ENCODE measurements at places on chromosomes 7 and 10.
A peak's percentile ranks its signal among the peaks of the same experiment; 100 is the strongest.

- DNase-seq = peak; percentile 49
Measured at GRCh38 chr7:74544706-74545469, 91.2 kb downstream of the GTF2IRD1 start.

GRCh38 chr10:123651421-123652047 is 14.6 kb upstream of the GPR26 start:
- DNase-seq = no peak

DNA sequence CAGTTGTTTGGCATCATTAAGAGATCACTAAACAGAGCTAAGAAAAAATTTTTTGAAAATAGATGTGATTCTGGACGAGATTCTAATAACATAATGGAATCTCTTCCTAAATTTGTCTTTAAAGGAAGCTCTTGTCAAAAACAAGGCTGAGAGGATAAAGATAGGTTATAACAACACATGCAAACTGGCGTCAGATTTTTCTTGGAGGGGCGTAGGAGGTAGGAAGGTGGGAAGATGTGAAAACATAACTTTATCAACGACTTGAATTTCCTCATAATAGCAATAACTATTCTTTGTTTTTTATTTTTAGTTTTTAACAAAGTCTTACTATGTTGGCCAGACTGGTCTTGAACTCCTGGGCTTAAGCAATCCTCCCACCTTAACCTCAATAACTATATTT is 31.8 kb upstream of the JCAD start:
- no peak for DNase-seq

GRCh38 chr10:104509981-104510380 is 131.1 kb upstream of the SORCS3 start:
- DNase-seq = no peak

DNA sequence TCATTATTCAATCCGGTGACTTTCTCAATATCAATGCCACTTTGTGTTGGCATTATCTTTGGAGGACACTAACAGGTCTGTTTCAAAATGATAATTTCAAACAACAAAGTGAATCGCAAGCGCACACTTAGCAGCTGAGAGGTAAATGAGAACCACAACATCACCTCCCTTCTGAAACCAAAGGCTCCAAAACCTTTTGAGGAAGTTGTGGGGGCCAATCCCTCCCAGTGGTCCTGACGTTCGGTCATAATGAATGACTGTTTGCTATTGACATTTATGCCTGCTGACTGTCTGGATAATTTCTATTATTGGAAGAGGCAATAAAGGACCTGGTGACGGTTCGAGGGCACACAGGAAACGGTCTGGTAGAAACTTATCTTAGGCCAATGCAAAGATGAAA is 1.8 kb downstream of the ADARB2 start:
- DNase-seq = no peak

DNA sequence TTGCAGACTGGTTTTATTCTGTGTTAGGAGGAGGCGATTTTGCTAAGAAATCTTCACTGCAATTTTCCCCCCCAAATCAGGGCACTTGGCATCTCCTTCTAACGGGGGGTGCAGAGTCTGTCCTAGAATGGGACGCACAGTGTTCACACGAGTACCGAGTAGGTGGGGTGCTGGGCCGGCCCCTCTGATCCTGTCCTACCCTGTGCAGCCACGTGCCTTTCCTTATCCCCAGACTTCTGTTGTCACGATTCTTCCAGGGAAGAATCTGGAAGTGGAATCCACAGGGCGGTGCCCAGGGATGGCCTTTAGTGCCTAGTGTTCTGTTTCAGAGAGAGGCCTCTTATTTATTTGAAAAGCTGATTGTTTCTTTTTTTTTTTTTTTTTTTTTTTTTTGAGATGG is 16.4 kb downstream of the CUX1 start:
- no peak for DNase-seq

DNA sequence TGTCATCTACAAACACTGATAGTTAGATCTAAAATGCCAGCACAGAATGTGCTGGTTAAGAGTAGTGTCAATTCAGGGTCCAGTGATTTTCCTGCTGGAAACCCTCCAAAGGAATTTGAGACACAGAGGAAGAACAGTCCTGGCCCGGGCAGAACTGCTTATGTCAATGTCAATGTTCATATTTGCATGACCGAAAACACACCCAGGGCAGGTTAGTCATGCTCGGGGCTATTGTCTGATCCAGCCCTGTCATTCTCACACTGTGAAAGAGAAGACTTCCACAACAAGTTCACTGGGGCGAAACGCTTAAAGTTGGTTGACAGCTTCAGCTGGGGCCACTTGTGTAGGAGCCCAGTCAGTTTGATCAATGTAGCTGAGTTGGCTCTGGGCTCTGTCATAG is 139.3 kb downstream of the C1GALT1 start:
- no peak for DNase-seq

DNA sequence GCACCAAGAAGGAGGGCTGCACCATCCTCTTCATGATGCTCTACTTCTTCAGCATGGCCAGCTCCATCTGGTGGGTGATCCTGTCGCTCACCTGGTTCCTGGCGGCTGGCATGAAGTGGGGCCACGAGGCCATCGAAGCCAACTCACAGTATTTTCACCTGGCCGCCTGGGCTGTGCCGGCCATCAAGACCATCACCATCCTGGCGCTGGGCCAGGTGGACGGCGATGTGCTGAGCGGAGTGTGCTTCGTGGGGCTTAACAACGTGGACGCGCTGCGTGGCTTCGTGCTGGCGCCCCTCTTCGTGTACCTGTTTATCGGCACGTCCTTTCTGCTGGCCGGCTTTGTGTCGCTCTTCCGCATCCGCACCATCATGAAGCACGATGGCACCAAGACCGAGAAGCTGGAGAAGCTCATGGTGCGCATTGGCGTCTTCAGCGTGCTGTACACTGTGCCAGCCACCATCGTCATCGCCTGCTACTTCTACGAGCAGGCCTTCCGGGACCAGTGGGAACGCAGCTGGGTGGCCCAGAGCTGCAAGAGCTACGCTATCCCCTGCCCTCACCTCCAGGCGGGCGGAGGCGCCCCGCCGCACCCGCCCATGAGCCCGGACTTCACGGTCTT is 1.9 kb downstream of the FZD1 start:
- no peak for DNase-seq

DNA sequence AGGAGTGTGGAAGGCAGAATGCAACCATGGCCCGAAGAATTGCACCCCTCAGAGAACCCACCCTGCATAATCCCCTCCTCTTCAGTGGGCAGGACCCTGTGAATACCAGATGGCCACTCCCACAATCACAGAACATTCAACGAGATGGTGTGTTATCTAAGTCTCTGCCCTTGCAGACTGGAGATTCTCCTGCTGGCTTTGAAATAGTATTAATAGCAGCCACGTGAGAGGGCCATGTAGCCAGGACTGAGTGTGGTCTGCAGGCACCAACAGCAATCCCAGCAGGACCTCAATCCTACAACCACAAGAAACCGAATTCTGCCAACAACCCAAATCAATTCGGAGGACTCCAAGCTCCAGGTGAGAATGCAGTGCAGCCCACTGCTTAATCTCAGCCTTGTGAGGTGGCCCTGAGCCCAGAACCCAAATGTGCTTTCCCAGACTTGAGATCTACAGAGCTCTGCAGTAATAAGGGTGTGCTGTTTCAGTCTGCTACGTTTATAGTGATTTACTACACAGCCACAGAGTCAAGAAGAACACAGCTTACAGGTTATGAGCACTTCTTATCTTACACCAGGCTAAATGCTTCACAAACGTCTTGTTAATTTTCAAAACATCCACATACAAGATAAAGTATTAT is 72.1 kb downstream of the VOPP1 start:
- no peak for DNase-seq

DNA sequence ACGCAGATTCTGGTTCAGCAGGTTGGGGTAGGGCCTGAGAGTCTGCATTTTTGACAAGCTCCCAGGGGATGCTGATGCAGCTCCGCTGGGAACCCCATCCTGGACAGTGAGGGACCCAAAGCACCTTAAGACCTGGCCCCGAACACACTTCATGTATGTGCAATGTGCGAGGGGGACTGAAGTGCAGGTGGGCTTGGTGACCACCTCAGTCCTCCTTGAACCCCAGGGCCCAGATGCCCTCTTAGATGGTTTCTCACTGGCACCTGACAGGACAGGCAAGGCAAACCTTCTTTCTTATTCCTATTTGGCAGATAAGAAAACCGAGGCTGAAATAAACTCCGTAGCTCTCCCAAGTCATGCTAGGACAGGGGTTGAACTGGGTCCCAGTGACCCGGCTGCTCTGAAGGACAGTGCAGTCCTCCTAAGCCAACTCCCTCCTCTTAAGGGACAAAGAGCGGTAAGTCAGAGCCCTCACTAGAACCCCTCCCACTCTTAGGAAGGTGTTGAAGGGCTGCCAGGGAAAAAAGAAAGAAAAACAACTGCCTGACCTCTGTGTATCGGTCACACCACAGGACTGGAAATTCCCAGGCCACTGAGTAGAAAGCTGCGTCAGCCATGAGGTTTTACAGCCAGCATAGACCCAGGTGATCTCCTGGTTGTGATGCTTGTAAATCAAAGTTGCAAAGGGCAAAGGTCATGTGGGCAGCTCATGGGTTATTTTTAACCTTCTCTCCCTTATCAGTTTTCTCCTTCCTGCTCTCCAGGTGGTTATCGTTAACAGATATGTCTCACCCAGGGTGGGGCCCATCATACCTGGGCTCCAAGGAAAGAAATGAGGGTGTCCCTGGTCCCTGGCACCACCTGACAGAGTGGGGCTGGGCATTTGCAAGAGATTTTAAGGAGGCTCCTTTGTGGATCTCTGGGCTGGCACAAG is 90.9 kb upstream of the SMNDC1 start:
- DNase-seq = peak; percentile 98

DNA sequence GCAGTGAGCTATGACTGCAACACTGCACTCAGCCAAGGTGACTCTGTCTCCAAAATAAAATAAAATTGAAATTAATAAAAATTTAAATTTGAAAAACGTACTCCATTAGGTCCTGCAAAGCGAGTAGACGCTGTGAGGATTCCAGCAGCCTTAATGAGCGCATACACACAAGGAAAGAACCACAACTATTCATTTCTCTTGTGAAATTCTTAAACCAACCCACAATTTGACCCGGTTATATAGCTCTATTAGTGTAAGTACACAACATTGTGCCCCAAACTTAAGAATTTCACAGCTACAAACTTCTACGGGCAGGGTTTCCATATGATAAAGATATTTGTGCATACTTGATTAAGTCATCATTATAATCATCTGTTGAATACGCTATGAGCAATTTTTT is 84.4 kb downstream of the PARD3 start:
- DNase-seq = no peak

- DNase-seq = no peak
Measured at GRCh38 chr10:13388478-13389230, 40.6 kb upstream of the SEPHS1 start.

GRCh38 chr7:118699222-118699621 is 474.7 kb downstream of the ANKRD7 start:
- DNase-seq = no peak

DNA sequence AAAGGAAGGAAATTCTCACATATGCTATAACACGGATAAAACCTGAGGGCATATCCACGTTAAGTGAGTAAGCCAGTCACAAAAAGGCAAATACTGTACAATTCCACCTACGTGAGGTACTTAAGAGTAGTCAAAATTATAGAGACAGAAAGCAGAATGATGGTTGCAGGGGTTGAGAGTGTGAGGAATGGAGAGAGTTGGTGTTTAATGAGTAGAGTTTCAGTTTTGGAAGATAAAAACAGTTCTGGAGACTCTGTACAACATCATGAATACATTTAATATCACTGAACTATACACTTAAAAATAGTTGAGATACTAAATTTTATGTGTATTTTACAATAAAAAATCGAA is 95.1 kb downstream of the SNX13 start:
- DNase-seq = no peak

GRCh38 chr10:95604630-95605029 is 43.5 kb upstream of the SORBS1 start:
- DNase-seq = no peak

- no peak for DNase-seq
Measured at GRCh38 chr7:96253441-96253840, 68.5 kb downstream of the SLC25A13 start.

DNA sequence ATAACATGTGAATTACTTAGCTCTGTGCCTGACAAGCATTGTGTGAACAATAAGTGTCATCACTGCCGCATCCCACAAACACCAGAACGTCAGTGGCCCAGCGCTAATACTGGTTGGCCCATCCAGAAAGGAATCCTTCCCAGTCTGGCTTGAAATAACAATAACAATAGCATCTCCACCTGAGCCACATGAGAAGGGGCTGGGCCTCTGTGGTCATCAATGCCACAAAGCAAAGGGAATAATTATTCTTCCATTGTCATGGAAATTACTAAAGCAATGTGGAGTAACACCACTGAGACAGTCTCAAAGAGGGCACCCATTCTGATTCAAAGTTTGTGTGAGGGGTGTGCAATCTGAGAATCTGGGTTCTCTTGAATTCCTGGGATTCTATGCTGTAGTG is 105.7 kb upstream of the INHBA start:
- DNase-seq = no peak

DNA sequence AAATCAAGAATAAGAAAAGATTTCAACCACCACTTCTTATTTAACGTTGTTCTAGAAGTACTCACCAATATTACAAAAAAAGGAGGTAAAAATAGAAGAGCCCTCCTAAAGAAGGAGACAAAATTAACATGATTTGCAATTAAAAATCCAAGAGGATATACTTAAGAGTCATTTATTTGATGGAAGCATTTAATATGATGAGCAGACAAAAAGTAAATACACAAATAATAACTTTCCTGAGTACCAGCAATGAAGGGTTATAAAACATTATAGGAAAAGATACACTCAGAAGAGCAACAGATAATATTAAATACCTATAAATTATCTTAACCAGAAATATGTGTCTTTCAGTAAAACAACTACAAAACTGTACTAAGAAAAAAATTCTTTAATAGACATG is 106.9 kb upstream of the STK17A start:
- DNase-seq = no peak

- DNase-seq = no peak
Measured at GRCh38 chr7:54888067-54888733, 129.2 kb upstream of the SEC61G start.

GRCh38 chr7:128810473-128810872 is 18.7 kb downstream of the CCDC136 start:
- no peak for DNase-seq

DNA sequence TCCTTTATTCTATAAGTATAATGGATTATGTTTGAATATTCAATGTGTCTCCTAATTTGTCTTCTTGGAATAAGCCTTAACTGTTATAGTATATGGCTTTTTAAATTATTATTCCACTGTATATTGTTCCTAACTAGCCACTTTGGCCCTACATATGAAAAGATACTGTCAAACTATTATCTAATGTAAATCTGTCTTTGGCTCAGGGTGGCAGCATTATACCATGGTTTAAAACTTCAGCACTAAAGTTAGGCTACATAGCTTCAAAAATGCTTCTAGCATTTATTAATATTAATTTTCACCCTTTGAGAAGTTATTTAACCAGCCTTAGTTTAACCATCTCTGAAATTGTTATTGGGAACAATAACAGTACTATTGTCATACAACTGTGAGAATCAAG is 543.1 kb upstream of the MBL2 start:
- DNase-seq = no peak
